ENCODE measurements at places on chromosomes 16 and 17.

GRCh38 chr17:65163990-65164495 lies 26.9 kb downstream of the RGS9 start:
- no peak for DNase-seq

- DNase-seq = no peak
Observed at GRCh38 chr16:90032674-90033331, 13.5 kb upstream of the DBNDD1 start.

GRCh38 chr16:2486645-2487516 lies 12.0 kb downstream of the TBC1D24 start:
- no peak for DNase-seq

DNA sequence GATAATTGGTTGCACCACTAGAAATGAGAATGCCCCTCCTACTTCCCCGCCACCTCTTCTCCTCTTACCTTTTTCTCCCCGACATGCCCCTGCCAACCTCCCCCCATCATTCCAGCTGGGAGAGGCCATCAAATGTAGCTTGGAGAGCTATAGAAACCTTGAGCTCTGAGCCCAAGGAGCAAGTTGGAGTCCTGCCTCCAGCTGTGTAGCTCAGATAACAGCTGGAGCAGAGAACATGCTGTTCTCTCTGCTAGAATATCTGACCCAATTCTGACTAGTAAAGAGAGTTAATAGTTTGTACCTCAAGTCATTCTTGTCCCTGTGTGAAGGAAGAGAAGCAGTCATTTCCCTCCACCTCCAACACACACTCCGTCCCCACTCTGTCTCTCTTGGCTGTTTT lies 490.3 kb downstream of the MAF start:
- no peak for DNase-seq

- DNase-seq = peak; percentile 17
Observed at GRCh38 chr16:55056585-55057401, 126.1 kb downstream of the IRX5 start.

- DNase-seq = no peak
Observed at GRCh38 chr17:34669511-34669910, 90.1 kb downstream of the TMEM132E start.

DNA sequence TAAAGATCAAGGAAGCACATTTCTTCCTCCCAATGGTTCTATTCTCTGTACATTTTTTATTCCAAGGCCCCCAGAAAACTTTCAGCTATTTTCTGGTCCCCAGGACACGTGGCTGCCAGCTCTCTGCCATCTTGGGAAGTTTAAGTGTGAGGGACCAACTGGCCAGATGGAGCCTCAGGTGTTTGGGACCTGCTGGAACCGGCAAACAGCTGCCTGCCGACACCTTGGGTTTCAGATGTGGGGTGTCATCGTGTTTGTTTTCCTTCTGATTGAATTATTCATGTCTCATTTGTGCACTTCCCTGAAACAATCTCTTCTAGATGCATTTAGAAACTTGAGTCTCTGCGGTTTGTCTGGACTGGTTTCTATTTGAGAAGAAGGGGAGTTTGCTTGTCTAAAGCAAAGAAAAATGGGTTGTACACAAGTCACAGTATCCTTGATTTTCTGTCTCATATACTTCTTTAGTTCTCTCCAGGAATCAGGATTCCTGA lies 386.5 kb downstream of the SLC39A11 start:
- no peak for DNase-seq

DNA sequence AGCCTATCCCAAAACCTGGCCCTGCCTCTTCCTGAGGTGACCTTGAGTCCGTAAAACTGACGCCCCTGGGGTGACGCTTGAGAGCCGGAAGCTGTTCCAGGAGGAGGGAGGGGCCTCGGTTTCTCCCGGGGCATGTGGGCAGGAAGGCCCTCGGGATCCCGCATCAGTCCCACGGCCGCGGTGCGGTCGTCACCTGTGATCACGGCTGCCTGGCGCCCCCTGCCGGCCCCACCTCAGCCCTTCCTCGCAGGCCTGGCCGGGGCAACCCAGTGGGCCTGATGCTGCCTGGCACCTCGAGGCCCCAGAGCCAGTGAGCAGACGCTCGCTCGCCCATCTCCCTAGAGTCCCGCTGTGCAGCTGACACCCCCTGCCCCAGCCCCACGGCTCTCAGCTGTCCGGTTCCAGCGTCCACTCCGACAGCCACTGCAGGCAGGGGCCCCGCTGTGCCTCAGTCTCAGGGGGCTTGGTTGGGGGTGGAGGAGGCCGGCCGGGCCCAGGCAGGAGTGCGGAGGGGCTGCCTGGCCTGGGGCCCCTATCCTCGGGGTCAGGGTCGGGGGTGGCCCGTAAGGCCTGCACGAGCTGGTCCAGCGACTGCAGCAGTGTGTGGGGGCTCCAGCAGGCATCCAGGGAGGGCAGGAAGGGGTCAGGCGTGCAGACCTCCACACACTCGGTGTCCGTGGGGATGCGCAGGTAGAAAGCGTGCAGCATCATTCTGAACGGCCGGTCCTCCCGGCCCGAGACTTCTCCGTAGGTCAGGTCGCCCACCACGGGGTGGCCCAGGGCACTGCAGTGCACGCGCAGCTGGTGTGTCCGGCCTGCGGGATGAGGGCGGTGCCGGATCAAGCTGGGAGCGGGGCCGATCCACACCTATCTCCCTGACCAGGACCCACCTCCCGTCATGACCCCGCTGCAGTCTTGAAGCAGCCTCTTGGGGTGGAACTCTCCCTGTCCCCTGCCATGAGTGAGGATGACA lies 2.3 kb downstream of the RPUSD1 start:
- DNase-seq = peak; percentile 65

GRCh38 chr16:79726902-79727301 lies 126.4 kb upstream of the MAF start:
- DNase-seq = no peak

DNA sequence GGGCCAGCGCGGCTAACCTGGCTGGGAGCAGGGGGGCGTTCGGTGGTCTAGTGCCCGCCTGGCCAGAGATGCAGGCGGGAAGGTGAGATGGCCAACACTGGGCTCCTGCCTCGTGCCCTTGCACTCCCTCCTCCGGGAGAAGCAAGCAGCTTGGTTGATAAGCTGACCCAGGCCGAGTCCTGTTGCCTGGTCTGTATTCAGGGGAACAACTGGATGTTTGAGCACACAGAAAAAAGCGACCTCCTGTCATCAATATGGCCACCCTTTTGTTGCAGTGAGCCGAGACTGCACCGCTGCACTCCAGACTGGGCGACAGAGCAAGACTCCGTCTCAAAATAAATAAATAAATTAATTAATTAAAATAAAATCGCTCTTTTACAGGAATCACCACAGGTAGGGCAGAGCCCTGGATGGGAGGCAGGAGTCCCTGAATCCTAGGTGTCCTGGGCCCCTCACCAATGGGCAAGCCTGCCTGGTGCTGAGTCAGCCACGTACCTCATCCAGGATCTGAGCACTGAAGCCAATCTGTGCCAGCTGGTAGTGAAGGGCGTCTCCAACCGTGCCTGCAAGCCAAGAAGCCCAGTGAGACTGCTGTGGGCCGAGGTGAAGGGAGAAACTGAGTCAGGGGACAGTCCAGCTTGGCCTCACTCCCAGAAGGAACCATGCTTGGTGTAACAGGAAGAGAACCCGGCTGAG lies 31.8 kb downstream of the HASPIN start:
- no peak for DNase-seq

DNA sequence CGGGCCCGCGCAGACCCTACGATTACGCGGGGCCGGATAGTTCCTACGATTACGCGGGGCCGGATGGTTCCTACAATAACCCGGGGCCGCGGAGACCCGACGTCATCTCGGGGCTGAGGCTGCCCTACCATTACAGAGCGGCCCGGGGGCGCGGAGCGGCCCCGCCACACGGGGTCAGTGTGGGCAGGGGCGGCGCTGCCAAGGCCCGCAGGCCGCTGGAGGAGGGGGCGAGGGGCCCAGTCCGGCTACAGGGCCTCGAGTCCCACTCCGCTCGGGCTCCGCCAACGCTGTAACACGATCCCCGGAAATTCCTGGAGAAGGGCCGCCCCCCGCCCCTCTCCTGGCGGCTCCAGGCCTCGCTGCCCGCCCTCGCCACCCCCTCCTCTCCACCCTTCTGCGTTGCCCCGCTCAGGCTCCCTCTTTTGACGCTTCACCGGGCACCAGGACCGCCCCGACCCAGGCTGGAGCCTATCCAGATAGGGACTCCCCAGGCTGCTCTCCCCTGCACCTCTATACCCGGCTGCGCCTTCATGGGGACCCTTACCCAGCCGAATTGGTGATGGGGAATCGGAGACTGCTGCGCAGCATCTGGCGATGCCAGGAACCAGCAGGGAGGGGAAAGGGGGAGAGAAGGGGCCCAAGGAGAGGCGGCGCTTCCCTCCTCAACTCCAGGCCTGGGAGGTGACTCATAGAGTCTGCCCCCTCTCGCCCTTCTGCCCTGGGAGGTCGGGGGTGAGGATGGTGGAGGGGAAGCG lies at the start of gene RAB34:
Gene RAB34 (minus strand): TSS at position 291 of the 755 bp plus-strand sequence. CDS start 602 bp downstream, outside the sequence.
- DNase-seq = peak; percentile 82

DNA sequence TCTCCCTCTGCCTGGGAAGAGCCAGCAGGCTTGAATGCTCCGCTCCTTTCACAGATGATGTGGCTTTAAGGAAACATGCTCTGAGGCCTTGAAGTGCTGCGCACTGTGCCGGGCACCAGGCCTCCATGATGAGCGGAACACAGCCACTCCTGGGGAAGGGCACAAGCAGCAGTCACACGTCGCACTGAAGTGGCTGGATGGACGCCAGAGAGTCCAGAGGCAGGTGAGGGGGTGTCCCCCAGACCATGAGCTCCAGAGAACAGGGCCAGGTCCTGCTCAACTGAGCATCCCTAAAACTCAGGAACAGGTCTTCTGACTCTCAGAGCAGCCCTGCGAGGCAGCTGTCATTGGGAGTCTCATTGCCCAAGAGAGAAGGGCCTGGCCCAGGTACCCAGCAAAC lies 35.6 kb downstream of the PEMT start:
- DNase-seq = no peak

GRCh38 chr17:81987161-81987770 lies 9.8 kb downstream of the ASPSCR1 start:
- no peak for DNase-seq

- DNase-seq = no peak
Observed at GRCh38 chr16:87757841-87758426, 7.9 kb downstream of the KLHDC4 start.

DNA sequence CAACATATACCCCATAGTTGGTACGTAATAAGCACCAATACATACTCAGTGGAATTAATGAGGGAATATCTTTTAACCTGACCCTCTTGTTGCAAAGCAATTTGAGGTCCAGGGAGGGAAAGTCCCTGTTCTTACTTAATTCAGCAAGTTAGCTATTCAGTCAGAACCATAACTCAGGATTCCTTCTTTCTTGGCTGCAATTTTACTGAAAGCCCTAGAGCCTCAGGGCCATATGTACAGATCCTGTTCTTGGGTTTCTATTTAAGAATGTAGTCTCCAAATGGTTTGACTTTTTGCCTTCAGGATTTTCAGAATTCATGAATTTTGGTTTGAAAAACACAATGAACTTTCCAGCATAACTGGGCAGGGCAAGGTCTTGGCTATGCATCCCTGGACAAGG lies 436.5 kb downstream of the HS3ST4 start:
- no peak for DNase-seq

DNA sequence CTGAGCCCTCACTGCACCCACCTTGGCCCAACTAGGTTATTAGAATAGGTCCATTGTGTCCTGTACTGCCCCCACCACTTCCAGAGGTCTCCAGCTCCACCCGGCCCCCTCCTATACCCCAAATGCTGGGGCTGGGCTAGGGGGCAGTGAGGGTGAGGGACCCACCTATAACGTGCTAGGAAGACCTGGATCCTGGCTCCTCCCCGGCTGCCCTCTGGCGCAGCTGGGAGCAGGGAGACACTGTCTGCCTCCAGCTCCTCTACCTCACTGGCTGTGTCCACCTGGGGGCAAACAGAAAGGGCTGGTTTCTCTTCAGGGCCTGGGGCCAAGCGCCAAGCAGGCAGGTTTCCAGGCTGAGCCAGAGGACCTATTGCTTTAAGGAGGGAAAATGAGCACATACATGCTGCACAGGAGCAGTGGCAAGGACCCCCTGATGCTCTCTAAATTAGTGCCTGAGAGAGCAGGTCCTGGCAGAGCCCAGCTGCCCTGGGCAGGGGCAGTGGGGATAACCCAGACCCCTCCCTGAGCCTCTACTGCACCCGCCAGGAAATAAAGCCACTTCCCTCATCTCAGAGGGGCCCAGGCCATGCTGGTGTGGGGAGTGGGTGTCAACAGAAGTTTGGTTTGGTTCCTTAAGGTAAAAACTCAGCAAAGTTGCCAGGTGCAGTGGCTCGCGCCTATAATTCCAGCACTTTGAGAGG lies 12.2 kb downstream of the TSPOAP1 start:
- no peak for DNase-seq

GRCh38 chr17:17921192-17922069 lies 50.8 kb downstream of the TOM1L2 start:
- no peak for DNase-seq

DNA sequence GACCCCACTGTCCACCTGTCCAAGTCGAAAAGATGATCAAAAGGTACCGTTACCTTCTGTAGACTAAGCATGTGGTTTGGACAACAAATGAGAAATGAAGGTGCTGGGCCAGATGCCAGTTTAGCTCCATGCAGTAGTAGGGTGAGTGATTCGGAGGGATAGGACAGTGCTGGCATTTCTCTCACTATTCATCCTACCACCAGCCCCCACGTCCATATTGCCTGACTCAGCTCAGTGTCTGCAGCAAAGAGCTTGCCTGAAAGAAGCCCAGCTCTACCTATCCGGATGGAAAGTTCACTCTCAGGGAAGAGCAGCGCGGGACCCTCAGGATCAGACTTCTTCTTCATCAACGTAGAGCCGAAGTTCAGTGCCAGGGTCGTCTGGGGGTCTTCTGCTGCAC lies 145.0 kb downstream of the SLC39A11 start:
- DNase-seq = no peak

GRCh38 chr16:14199624-14200023 lies 128.5 kb downstream of the MRTFB start:
- no peak for DNase-seq

DNA sequence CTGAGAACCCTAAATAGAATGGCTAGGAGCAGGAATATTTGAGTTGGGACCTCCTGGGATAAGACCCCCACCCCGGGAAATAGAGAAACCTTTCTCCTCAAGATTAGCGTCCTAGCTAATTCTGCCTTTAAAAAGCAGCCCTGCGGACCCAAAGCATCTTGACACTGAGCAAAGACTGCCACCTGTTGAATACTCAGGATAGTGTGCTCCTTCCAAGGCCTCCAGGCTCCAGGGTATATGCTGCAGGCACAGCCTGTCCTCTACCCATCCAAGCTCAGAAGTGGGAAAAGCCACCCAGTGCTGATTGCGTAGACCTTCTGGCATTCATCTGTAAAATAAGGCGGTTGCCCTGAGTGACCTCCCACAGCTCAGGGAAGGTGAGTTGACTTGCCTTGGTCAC lies 456.2 kb upstream of the DYNLRB2 start:
- DNase-seq = peak; percentile 22

DNA sequence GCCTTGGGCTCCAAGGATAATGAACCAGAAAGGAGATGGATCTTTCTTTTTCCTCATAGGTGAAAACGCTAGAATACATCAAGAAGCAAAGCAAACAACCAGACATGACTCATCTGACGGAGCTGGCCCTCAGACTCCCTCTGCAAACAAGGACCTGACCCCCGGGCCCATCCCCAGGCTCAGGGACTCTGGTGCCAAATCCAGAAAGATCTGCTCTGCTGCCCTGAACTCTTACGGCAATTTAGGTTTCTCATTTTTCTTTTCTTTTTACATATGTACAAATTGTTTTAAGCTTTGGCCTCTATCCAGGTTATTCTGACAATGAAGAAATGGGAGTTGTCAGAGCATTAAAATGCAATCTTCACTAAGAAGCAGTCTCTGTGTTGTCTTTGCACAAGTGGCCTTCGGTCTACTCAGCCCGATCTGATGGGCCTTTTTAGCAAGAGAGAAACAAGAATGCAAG lies 17.7 kb downstream of the KNOP1 start:
- DNase-seq = no peak

- DNase-seq = no peak
Observed at GRCh38 chr17:82419540-82419939, 1.2 kb upstream of the OGFOD3 start.

GRCh38 chr17:69949496-69949895 lies 125.5 kb upstream of the KCNJ16 start:
- no peak for DNase-seq
